ENCODE measurements at places on chromosomes 13 and 19.

GRCh38 chr19:19624032-19624570 is 3.9 kb downstream of the LPAR2 start:
- DNase-seq = no peak

DNA sequence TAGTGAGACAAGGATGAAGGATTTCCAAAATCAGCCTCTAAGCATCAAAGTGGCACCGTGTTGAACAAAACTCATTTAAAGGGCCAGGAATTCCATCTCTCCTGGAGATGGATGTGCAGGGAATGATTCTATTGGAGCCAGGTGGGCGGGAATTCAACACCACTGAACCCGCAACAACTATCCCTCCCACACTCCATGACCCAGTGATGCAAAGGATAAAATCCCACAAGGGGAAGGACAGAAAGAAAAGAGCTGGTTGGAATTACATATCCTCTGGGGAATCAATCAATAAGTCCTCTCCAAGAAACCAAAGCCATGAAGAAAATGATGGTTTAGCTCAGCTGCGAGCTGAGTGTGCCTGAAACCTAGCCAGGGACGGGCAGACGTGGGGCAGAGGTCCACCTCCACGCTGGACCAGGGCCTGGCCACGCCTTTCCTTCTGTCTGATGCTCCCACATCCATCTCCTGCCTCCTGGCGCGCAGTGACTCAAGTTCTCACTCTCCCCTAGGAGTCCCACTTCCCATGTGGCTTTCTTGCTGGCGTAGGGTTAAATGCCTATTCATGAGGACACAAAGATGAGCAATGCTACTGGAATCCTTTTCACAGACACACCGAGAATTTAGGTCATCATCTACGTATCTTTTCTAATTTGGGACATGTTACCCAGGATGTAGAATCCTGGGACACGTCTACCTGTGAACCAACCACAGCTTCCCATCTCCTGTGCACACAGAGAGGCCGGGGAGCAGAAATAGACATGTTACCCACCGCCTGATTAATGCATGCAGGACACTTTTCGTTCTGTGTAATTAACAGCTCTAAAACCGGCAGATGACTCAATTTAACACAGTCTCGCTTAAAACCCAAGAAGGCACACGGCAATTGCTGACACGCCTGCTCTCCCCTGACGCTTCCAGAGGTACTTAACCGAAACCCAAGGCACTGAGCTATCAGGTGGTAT is 48.6 kb downstream of the PEPD start:
- no peak for DNase-seq

DNA sequence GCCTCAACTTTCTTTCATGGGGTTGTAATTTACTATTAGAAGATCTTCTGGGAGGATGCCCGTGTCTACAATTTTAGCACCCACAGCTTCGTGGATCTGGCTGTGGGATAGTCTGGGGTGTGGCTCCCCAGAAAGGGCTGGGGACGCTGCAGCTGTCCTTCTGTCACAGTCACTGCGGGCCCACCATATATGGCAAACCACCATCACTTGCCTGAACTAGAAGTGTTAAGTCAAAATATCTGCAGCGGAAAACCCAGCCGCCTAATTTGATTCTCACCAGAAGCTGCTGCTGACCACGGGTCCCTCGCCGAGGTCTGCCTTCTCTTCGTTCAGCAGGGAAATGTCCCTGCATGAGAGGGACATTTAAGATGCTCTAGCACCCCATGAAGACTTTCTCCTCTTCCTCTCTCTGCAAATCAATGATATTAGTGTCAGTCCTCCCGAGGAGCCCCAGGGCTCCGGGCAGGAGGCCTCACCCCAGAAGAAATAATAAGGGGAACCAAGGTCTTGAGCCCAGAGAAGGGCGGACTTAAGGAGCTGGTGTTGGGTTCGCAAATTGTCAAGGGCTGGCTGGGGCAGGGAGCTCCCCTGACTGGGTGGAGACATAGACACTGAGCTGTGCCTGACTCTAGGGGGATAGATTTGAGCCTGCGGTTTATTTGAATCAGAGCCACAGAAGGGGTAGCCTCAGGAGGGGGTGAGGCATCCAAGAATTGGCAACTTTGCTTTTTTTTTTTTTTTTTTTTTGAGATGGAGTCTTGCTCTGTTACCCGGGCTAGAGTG is 3.0 kb upstream of the MATK start:
- peak; percentile 49 for DNase-seq

DNA sequence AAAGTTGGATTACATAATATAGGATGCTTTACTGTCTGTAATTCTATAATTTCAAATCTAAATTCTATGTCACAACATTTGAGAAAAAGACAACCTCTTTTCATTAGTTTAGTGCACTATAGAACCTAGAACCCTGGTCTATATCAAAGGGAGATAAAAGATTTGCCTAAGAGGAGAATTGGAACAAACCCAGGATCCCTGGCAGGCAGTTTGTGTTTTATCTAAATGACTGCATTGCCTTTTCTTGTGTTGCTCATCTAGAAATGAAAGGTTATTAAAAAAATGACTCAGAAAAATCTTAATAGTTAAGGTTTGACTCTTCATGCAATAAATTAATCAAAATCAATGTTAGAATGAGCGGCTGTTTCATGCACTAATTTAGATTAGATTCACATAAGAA is 96.7 kb downstream of the PCDH9 start:
- no peak for DNase-seq

DNA sequence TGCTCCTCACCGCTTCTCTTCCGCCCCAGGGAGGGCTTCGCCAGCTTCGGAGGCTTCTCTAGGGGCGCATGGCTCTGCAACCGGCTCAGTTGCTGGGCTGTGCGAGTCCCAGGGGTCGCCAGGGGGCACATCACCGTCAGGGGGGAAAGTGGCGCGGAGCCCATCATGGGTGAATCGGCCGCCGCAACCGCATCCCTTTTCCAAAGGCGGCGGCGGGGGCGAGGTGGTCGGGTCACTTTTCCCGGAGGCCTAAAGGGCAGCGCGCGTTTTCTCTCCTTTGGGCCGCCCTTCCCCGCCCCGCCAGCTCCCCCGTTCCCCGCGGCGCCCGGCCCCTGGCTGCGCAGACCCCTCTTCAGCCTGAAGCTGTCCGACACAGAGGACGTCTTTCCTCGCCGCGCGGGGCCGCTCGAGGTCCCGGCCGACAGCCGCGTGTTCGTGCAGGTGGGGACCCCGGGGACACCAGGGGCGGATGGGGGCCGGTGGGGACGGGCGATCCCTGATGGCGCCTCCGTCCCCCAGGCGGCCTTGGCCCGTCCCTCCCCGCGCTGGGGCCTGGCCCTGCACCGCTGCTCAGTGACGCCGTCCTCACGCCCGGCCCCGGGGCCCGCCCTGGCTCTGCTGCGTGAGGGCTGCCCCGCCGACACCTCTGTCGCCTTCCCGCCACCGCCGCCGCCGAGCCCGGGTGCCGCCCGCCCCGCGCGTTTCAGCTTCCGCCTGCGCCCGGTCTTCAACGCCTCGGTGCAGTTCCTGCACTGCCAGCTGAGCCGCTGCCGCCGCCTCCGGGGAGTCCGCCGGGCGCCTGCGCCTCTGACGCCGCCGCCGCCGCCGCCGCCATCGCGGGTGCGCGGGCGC is 1.7 kb downstream of the TGFBR3L start:
- DNase-seq = no peak

GRCh38 chr19:49064768-49065611 is at the start of gene NTF4:
NTF4 (minus strand) TSS chr19:49064818; CDS start chr19:49061997, 2,821 bp downstream.
- no peak for DNase-seq

DNA sequence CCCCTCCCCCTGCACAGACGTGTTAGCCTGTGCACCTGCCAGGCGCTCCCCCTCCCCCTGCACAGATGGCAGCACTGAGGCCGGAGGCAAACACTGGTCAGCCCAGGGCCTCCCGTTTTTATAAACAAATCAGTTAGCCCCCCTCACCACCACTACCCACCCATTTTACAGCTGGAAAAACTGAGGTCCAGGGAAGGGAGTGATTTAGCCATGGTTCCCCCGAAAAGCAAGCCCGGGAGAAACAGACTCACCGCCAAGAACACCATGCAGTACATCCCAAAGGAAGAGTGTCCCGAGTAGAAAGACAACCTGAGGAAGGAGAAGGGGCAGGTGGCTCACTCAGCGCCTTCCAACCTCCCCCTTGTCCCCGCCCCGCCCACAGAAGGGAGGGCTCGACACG is 8.7 kb downstream of the PLPP2 start:
- DNase-seq = no peak

DNA sequence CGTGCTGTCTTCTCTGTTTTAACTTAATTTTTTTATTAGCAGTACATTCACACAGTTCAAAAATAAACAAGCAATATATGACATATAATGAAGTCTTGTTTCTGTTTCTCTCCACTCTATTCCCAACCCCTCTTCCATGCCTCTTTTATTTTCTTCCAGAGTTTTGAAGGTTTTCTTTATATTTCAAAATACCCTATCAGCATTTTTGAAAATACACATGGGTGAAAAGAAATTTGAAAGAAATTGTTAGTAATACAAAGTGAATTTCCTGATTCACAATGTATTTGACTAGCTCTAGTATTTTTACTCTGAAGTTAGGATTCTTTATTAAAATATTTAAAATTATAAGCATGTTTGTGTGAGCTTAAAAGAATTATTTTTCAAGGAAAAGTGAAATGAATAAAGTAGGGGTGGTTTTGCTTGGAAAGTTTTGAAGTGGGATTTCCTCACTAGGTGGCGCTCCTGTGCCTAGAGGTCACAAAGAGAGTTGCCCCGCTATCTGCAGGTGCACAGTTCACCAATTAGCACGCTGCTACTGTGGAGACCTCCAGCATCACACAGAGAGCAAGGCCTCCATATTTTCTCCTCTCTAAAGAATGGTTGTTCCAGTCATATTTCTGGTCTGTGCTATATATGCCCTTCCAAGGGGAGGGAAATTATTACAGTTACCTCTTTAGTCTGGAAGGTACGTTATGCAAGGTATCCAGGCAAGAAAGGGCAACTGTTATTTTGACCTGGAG is 37.6 kb downstream of the SOX21 start:
- DNase-seq = no peak

DNA sequence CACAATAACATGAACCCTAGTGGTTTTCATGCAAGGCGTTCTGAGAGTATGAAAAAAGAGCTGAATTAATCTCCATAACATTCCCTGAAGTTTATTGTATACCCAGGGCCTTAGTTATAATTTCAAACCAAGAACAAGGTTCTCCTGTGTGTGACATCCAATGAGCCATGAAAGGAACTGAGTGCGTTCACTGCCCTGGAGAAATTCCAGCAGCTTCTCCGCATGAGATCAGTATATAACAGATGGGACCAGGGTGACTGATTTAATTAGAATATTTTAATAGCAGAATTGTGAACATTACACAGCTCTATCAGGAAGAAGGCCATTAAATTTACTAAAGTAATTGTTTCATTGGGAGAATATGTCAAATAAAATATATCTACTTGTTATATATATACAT is 1190.5 kb upstream of the SLC10A2 start:
- DNase-seq = no peak

DNA sequence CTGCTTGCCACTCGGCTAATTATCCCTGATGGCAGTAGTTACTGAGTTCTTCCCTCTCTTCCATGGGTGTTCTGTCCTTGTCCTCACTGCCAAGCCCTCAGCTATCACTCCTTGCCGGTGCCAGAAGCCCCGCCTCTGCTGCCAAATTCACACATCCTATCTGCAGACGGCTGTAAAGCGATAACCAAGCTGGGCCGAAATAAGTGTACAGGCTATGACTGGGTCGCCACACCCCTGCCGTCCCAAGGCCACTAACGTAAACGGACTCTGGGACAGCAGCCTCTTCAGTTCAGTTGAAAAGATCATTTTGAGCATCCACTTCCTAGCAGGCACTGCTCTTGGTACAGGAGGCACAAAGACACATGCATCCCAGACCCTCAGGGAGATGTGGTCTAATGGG is 13.3 kb downstream of the SLC7A1 start:
- no peak for DNase-seq

DNA sequence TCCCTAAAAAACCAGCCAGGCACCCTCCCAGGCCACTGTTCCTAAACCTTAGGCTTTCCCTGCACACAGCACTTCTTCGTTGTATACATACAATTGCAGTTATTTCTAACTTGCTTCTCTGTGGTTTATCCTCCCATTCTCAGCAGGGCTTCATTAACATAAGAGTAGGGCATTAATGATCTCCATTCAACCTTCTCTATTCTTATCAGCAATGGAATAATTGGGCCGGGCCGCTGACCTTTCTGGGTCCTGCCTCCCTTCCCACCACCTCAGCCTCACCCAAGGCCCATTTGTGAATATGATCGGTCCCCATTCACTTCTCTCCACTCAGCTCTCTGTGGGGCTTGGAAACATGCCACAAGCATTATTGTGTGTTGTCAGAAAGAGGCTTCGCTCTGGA is 184.2 kb downstream of the SUCLA2 start:
- no peak for DNase-seq

DNA sequence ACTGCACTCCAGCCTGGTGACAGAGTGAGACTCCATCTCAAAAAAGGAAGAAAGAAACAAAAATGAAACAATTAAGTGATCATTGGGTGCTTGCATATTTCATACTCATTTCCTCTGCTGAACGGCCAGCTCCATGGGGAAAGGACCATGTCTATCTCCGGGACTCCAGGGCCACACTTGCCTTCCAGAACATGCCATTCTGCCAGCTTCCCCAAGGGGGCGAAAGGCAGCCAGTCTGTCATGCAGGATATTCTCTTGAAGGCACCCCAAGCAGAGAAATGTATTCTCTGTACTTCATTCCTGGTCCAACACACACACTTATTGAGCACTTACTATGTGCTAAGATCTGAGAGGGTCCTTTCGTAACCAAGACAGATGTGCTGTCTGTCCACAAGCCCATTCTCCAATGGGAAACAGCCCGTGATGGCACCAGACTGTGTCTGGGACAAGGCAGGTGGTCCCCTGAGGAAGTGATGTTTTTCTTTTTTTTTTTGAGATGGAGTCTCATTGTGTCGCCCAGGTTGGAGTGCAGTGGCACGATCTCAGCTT is 10.2 kb upstream of the CARM1 start:
- no peak for DNase-seq

GRCh38 chr19:45122832-45123231 is 29.9 kb downstream of the PPP1R37 start:
- DNase-seq = no peak

- no peak for DNase-seq
These were observed 215.7 kb downstream of the TEX29 start for GRCh38 chr13:111536075-111536642.

DNA sequence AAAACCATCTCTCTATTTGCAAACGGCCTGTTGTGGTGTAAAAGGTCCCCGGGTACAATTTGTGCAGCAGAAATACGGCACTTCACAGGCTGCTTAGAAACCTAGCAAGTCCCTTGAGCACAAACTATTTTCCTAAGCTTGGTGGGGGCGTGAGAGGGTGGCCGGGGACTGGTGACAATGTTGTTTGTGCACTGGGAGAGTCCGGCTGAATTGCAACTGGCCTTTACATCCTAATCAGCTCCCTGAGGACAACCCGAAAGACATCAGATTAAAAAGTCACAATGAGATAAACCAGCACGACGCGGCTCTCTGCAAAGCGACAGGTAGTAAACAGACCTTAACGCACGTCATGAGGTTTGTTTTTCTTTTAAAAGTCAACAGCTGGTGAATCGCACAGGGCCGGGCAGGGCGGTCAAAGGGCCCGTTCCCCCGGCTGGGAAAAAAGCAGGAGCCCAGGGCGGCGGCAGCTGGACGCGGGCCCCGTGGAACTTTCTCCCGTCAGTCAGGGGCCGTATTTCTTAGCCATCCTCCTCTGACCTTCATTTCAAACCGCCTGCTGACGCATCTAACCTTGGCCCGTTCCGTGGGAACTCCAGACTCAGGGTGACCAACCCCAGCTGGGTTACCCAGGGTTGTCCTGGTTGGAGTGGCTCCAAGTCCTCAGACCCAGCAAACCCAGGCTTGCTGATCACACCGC is 112.3 kb downstream of the GADD45B start:
- DNase-seq = peak; percentile 94
